C1 segment of cervical spinal cord (tissue), 14 donors: ENCODE measurements at places on chromosomes 4 and X.

GRCh38 chr4:148229028-148229427 is 213.2 kb downstream of the NR3C2 start:
- DNase-seq = no peak

DNA sequence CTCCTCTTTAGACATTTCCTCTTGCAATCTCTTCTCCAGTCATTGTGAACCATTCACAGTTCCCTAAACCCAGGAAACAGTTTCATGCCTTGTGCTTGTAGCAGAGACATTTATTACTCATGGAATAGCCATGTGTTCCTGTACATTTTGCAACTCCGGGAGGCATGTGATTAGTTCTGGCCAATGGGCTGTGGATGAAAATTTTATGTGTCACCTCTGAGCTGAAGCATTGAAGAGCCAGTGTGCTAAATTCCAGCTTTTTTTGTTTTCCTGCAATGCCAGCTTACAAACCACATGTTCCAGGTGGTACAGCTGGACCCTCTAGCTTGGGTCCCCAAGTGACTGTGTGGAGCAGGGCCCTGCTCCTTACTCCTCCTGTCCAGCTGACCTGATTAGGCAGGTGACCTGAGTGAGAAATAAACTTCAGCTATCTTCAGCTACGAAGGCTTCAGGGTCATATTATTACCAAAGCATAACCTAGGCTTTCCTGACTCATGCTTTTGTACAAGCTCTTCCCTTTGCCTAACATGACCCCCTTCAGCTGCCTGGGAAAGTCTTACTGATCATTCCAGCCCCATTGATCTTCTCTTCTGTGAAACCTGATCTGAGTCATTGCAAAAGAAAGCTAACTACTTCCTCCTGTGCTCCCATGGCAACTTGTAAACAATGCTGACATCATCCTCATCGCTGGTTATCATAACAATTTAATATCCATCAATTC is 200.4 kb downstream of the PTTG2 start:
- DNase-seq = no peak

DNA sequence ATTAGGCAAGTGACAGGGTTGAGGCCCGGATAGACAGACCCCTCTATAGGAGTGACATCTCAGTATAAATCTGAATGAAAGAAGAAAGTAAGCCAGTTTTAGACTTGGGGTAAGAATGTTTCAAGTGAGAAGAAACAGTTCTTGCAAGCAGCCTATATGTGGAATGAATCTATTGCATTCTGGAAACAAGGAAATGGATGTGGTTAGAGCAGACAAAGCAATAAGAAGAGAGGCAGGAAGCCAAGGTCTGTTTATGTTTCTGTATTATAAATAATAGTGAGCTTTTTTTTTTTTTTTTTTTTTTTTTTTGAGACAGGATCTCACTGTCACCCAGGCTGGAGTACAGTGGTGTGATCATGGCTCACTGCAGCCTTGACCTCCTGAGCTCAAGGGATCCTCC is 255.8 kb downstream of the UNC5C start:
- no peak for DNase-seq

DNA sequence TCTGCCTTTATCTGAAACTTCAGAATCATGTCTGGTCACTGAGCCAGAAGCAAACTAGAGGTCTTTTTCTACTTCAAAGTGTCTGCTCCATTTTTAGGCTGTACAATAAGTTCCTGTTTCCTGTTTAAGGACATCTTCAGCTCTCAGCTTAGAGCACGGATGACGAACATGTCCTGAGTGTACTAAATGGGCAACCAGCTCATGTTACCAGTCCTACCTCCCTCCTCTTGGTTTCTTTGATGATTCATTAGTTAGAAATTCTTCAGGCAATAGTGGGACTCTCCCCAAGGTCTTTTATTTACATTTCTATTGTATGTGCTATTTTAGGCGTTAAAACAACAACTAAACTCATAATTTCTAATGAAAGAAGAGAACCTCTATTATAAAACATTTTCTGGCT is 58.0 kb downstream of the ENPEP start:
- DNase-seq = no peak

- no peak for DNase-seq
These were observed 25.6 kb upstream of the CRMP1 start for GRCh38 chr4:5918331-5918985.

GRCh38 chr4:173998471-173999144 is 284.9 kb downstream of the FBXO8 start:
- DNase-seq = no peak

DNA sequence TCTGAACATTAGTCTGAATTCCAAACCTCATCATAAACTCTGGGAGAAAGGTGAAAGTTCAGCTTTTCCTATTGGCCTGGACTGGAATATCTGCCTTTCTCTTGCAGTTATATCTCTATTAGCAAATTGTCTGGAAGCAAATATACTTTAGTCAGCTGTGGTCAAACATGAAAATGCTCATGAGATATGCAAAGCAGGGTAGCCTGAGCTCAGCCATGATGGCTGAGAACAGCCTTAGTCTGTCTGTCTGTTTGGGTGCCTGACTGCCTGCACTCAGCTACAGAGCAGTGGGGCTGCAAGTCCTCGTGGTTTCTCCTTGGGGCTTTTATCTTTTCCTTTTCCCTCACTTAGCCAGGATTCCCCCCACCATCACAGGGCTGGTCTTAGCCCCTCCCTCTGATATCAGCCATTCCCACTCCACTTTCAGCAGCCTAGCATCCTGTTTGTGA is 19.5 kb upstream of the PGRMC2 start:
- no peak for DNase-seq

DNA sequence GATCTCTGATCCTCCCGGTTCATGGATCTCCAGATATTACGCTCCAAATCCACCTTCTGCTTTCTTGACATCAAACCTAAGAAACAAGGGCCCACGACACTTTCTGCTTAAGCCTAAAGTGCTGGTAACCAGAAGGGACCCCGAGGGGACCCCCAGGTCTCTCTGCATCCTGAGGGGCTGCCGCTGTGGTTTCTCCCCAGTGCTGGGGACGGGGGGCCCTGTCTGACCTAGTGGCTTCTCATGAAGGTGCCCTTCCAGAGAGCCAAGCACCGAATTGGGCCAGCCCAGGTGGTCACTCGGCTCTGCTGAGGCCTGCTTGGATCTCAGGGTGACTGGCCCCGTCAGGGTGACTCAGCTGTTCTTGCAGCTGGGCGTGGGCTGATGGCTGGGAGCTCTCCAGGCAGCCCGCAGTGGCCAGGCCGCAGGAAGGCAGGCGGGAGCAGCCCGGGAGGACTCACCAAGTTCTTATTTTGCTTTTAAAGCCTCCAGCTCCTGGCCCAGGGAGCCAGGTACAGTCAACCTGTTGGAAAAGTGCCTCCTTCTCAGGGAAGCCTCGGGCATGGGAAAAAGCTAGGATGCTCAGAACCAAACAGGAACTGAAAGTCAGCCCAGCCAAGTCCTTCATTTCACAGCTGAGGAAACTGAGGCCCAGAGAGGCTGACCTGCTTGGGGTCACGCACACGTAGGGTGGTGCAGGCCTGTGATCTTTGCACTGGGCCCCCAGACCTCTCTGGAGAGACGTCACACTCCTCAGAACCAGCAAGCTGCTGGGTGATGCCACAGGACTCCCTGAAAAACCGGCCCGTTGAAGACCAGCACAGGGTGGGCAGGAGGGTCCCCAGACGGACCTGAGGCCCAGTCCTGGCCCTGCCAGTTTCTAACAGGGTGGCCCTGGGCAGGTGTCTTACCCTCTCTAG is 16.7 kb downstream of the BLOC1S4 start:
- peak; percentile 33 for DNase-seq
